ENCODE measurements at places on chromosomes 7 and 10.

DNA sequence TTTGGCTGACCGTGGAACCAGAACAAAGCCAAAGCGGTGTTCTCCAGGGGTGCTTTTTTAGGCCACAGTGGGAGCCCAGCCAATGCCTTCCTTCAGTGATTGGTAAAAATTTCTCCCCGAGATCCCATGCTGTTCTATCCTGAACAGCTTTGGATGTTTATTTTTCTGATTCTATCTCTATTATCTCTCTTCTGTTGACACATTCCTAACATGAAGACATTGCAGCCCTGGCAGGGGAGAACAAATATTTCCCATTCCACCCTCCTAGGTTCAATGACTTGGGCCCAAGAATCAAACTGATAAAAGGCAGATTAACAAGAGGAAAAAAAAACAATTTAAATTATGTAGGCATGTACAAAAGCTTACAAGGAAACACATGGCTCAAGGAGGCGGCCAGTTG, 162.7 kb downstream of the PFKFB3 start:
- no peak for DNase-seq

GRCh38 chr10:48976196-48976595, 36.6 kb upstream of the LRRC18 start:
- DNase-seq = no peak

- no peak for DNase-seq
Measured at GRCh38 chr7:105127179-105127578, 113.2 kb downstream of the KMT2E start.

- DNase-seq = no peak
Measured at GRCh38 chr10:90674928-90675327, 182.9 kb downstream of the HTR7 start.

- no peak for DNase-seq
Measured at GRCh38 chr7:134315679-134316538, 821 bp downstream of the SLC35B4 start.

- no peak for DNase-seq
Measured at GRCh38 chr10:43644252-43644651, 4.4 kb downstream of the ZNF32 start.

DNA sequence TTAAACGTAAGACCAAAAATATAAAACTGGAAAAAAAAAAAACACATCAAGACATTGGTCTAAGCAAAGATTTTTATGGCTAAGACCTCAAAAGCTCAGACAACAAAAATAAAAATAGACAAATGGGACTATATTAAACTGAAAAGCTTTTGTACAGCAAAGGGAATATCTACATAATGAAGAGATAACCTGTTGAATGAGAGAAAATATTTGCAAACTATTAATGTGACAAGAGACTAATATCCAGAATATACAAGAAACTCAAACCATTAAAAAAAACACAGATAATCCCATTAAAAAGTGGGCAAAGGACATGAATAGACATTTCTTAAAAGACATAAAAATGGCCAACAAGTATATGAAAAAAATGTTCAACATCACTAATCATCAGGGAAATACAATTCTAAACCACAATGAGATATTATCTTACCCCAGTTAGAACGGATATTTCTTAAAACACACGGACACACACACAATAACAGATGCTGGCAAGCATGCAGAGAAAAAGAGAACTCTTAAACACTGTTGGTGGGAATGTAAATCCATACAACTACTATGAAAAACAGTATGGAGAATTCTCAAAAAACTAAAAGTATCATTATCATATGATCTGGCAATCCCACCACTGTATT, 28.8 kb downstream of the CNOT4 start:
- DNase-seq = no peak

- DNase-seq = no peak
Measured at GRCh38 chr10:123357421-123357930, 203.3 kb downstream of the BUB3 start.

DNA sequence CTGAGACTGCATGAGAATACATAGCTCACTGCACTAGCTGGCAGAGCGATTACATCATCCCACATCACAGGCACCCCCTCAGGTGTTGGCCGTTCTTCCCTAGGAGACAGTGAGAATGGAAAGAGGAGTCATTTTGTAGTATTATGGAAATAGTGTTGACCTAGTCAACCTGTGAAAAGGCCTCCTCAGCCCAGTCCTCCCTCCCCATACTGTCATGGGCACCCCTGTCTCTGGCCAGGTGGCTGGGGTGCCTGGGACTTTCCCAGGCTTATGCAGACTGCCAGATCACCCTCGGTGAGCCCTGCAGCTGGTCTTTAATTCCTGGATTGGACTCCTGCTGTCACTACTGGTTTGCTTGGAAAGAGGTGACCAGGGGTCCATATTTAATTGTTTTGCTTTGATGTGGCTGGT, 4.0 kb downstream of the INPP5A start:
- no peak for DNase-seq

- no peak for DNase-seq
Measured at GRCh38 chr10:78306358-78306757, 272.7 kb downstream of the RPS24 start.

DNA sequence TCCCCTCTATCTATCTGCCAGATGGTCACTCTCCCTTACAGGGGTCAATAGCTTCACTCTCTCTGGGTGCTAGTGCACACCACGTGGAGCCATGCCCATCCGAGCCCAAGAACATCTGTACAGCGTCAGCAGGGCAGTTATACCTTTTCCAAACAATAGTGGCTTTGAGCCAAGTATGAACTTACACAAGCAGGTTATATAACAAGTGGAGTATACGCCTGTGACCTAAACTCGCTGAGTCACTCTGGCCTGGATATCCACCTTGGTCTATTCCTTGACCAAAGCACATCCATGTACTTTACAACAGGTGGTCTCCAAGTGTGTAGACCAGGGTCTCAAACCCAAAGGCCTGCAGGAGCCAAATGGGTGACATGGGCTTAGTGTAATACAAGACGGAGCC, 20.3 kb downstream of the PLAC9 start:
- DNase-seq = no peak

DNA sequence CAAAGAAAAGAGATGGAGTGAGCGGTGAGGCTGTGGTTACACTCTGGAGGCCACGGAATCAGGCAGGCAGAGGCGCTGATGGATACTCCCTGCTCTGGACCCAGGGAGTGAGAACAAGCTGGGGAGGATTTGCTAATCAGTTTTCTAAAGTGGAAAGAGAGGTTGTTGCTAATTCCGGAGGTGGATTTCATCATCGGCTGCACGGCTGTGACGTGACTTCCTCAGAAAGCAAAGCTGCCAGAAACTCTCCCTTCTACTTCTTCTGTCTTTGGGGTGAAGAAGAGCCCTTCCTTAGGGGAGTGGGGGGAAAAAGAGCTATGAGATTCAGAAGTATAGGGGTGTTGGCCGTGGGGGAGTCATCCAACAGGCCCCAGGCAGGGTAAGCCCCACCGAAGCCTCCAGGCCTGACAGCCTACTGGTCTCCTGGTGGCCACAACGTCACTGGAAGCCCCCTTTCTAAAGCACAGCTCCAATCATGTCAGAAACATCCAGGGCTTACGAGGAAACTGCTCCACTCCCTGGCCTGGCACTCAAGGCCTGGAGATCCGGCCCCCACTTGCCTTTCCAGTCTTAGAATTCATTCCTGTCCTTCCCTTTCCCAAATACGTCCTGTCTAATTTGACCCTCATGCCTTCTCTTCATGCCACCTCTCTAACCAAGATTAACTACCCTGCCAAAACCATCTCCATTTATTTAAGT, 114.5 kb downstream of the HIP1 start:
- no peak for DNase-seq

DNA sequence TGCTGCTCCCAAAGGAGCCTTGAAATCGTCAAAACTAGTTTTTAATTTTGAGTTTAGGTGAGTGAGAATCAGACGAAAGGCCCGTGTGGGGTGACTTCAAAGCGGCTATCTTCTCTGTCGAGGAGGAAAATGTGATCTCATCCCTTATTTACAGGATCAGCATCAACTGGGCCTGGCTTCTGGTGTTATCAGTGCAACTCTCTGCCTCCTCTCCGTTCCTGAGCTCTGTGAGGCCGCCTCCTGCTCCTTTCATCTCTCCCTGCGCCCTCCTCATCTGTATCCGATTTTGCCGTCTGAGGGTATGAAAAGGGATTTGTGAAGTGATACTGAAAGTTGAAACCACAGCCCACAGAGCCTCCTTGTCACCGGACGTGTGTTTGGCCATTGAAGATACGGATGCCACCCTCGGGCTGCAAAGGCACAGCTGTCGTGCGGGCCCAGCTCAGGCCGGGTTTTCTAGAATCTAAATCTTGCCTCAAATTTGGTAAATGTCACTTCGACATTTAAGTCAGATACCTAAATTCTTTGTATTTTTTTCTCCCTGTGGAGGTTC, 408.7 kb upstream of the ADARB2 start:
- DNase-seq = no peak

DNA sequence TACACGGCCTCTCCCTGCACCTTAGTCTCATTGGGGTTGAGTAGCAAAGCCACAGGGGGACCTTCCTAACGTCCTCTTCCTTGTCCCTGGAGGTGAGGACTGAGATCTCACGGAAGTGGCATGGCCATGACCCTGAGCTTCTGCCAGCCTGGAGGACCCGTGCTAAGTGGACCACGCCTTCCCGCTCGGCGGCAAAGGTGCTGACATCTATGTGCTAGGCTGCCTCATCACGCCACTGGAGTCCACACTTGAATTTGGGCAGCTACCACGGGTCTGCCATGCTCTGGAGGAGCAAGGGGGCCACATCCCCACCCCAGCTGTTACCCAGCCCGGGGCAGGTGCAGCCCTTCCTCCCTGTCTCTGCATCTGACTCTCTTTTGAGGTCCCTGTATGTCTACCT, 15.3 kb downstream of the GHRHR start:
- no peak for DNase-seq

DNA sequence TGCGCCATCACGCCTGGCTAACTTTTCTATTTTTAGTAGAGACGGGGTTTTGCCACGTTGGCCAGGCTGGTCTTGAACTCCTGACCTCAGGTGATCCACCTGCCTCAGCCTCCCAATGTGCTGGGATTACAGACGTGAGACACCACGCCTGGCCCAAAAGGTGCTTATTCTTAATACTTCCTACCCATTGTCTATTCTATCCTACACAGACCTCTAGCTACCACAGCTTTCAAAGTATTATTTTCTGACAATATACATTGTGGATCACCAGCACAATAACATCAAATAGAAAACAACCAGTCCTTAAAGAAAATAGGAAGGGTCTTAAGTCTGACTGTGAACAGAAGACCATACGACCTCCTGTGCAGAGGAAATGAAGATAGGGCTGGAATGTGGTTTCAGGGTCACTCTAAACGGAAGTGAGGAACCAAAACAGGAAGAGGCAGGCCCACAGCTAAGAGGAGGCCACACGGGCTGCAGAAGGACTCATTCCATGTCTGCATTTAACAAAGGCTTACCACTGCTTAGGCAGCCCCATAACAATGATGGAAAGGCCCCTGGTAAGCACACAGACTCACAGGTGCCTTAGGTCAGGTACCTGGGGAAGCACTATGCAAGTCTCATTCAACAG, 115.2 kb downstream of the ZFAND4 start:
- DNase-seq = no peak

DNA sequence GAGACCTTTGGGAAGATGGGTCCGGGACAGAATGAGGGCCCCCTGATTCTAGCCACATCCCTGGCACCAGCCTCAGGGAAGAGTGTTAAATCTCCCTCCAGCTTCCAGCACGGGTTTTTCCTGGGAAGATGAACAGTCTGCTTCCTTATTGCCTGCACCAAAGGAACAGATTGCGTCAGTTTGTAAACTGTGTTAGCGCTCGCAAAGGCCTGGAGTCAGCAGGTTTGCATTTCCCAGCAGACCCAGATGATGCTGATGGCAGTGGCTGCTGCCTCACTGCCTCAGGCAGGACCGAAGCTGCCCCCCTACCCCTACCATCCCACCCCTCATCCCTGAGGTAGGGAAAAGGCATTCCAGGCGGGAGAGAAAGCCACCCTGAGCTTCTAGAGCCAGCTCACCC, 34.6 kb upstream of the LRRC4 start:
- no peak for DNase-seq

DNA sequence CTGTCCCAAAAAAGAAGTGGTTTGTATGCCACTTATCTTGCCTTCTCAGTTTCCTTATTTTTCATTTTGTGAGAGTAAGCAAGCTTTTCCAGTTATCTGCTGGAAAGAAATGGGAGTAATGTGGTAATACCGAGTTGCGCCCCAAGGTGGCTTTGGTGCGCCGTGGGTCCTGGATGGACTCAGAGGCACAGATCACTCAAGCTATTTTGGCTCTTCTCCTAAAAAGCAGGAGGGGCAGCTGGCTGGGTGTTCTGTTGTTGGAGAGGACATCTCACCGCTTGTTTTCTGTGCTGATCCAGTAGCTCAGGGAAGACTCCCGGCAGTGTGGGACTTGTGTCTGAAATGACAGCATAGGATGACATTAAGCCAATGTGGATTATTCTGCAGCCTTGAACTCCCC, 16.4 kb downstream of the PRKRIP1 start:
- DNase-seq = no peak

GRCh38 chr10:77391605-77392235, 245.9 kb downstream of the KCNMA1 start:
- DNase-seq = peak; percentile 67

GRCh38 chr7:21944616-21945453, 864 bp downstream of the CDCA7L start:
- peak; percentile 30 for DNase-seq

- no peak for DNase-seq
Measured at GRCh38 chr7:49630513-49630912, 142.9 kb upstream of the VWC2 start.

DNA sequence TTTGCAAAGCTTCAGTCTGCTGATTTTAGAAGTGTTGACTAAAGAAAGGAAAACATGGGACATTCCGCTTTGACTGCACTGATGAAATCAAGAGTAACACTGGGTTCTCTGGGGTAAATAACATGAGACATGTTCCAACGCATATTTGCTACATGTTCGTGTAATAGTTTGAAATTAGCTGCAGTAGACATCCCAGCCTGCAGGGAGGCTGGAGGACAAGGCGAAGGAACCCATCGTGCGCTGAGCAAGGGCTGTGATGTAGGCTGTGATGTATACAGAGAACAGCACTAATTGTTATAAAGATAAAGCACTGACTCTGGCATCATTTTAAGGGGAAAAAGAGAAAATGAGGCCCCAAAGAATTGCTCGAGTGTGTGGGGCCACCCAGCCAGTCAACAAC, 40.3 kb downstream of the SFMBT2 start:
- DNase-seq = no peak

GRCh38 chr10:123529146-123529760, 136.9 kb upstream of the GPR26 start:
- no peak for DNase-seq

DNA sequence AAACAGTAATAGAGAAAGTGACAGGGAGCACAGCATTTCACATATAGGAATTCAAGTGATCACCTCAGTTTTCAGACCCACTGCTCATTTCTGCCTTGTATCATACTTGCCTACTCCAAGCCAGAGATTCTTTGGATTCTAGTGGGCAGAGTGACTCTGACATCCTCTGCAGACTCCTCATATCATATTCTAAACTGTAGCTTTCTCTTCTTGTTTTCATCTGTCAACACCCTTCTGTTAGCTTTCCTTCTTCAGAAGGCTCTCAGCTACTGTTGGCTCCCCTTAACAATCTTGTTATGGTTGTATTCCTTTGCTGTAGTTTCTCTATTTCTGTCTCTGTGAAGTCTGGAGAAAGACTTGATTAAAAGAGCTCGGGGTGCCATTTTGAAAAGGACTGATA, 120.5 kb downstream of the CTNNA3 start:
- no peak for DNase-seq
